Activated CD4-positive, alpha-beta T cell treated with anti-CD3 and anti-CD28 coated beads, Interleukin-2, amount 10 ng/mL, durations not matched to agents 24 days and 14 days (primary cell): ENCODE measurements at places on chromosomes 5 and 9. TPM values are rescaled to one million over a fixed set of nuclear protein-coding genes. Genes with fewer than 3 reads are reported as not detected.

FOXI1 gene
- 0.09 TPM in 1 of 2 replicates, not detected in the other for total RNA-seq

LCN15 gene
- total RNA-seq, result not detected in 2 replicates

SPATA31C1 gene
- not detected in 2 replicates for total RNA-seq

IL5 gene
- total RNA-seq, result 7.0 and 7.1 TPM in 2 replicates

LCN1 gene
- not detected in 2 replicates for total RNA-seq

INVS gene
- 14.9 and 16.9 TPM in 2 replicates for total RNA-seq

FGF1 gene
- total RNA-seq, result not detected in 2 replicates

SEMA5A gene
- not detected in 2 replicates for total RNA-seq

SMIM33 gene
- total RNA-seq, result 0.37 and 0.38 TPM in 2 replicates

PHF24 gene
- 0.14 and 0.57 TPM in 2 replicates for total RNA-seq

SARDH gene
- 0.54 and 0.68 TPM in 2 replicates for total RNA-seq

PCDHB4 gene
- total RNA-seq, result not detected in 2 replicates

PTCD2 gene
- total RNA-seq, result 13.6 and 15.1 TPM in 2 replicates

DNA sequence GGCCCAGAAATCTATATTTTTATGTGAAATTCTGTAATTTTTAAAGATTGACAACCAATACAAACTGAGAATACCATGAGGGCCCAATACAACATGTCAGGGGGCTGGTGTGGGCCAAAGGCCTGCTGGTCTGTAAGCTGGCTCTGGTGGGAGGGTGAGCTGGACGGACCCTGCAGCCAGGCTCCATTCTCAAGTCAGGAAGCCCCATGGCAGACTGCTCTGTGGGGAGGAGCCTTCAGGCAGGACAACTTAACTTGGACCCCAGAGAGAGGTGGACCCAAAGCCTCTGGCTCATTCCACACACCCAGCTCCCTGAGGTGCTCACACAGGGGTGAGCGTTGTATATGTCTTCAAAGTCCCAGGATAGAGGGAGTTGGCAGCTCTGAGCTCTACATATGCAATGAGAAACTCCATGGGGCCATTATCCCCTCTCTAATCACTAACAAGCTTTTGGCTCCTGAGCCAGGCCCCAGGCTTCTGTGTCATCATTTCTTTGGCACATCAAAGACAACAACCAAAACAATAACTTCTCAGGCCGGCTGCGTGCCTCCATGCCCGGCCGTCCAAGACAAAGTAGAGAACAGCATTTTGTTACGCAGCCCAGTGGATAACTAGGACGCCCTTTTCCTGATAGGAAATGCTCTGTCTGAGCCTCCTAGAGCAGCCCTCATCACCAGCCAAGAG lies 6.4 kb downstream of the SEPTIN8 start:
- H3K4me1 ChIP-seq, result peaks cover 12% of the 10 kb centered on the region
- DNase-seq, result no peak
- no peak overlapping the region for H3K4me3 ChIP-seq
- H3K36me3 ChIP-seq, result peaks cover 2% of the 10 kb centered on the region
- H3K27me3 ChIP-seq, result peaks cover 3% of the 10 kb centered on the region
- no peak overlapping the region for H3K27ac ChIP-seq

GRCh38 chr5:14581891-14582796 lies 552 bp downstream of the OTULINL start:
- H3K27me3 ChIP-seq, result peaks cover 16% of the 10 kb centered on the region
- peaks cover 33% of the 10 kb centered on the region for H3K4me1 ChIP-seq

- DNase-seq, result no peak
- H3K27me3 ChIP-seq, result peaks cover 3% of the 10 kb centered on the region
- H3K27ac ChIP-seq, result no peak overlapping the region
- H3K4me3 ChIP-seq, result no peak overlapping the region
These were observed 39.1 kb downstream of the SH3RF2 start for GRCh38 chr5:145975361-145976066.

- no peak for DNase-seq
- no peak overlapping the region for H3K4me3 ChIP-seq
- no peaks in the 10 kb centered on the region for H3K27me3 ChIP-seq
- H3K27ac ChIP-seq, result no peak overlapping the region
- H3K4me1 ChIP-seq, result peaks cover 28% of the 10 kb centered on the region
- peaks cover 65% of the 10 kb centered on the region for H3K36me3 ChIP-seq
These were observed 29.4 kb downstream of the HRH2 start for GRCh38 chr5:175687231-175687701.

GRCh38 chr5:124330595-124331220 lies 415.7 kb downstream of the ZNF608 start:
- H3K4me3 ChIP-seq, result no peak overlapping the region
- no peaks in the 10 kb centered on the region for H3K4me1 ChIP-seq
- no peaks in the 10 kb centered on the region for H3K27me3 ChIP-seq
- no peak overlapping the region for H3K27ac ChIP-seq

GRCh38 chr5:137438932-137439331 lies 60.2 kb downstream of the SPOCK1 start:
- no peaks in the 10 kb centered on the region for H3K36me3 ChIP-seq
- no peaks in the 10 kb centered on the region for H3K27me3 ChIP-seq
- H3K27ac ChIP-seq, result no peak overlapping the region
- H3K4me3 ChIP-seq, result no peak overlapping the region
- no peak for DNase-seq

- no peak overlapping the region for H3K4me3 ChIP-seq
- H3K4me1 ChIP-seq, result peaks cover 24% of the 10 kb centered on the region
- no peak for DNase-seq
- H3K27ac ChIP-seq, result no peak overlapping the region
These were observed 19.0 kb downstream of the PTCH1 start for GRCh38 chr9:95497772-95498171.

- H3K36me3 ChIP-seq, result no peaks in the 10 kb centered on the region
- DNase-seq, result no peak
- no peak overlapping the region for H3K27ac ChIP-seq
- no peaks in the 10 kb centered on the region for H3K27me3 ChIP-seq
- H3K4me3 ChIP-seq, result no peak overlapping the region
These were observed 62.7 kb upstream of the ASS1 start for GRCh38 chr9:130382096-130382495.

- H3K27ac ChIP-seq, result no peak overlapping the region
- peaks cover 1% of the 10 kb centered on the region for H3K4me1 ChIP-seq
- H3K4me3 ChIP-seq, result no peak overlapping the region
- H3K36me3 ChIP-seq, result peaks cover under 1% of the 10 kb centered on the region
These were observed 11.0 kb downstream of the NAIF1 start for GRCh38 chr9:128056086-128056485.

GRCh38 chr9:98943682-98944056 lies at the start of gene COL15A1:
Gene COL15A1 (plus strand): TSS chr9:98943907. CDS start chr9:98944062, 155 bp downstream.
- H3K4me3 ChIP-seq, result peak within 1 kb of the TSS; percentile 62
- peaks cover 75% of the 10 kb centered on the region for H3K27me3 ChIP-seq
- no peaks in the 10 kb centered on the region for H3K36me3 ChIP-seq
- DNase-seq, result no peak
- H3K27ac ChIP-seq, result no peak within 1 kb of the TSS

DNA sequence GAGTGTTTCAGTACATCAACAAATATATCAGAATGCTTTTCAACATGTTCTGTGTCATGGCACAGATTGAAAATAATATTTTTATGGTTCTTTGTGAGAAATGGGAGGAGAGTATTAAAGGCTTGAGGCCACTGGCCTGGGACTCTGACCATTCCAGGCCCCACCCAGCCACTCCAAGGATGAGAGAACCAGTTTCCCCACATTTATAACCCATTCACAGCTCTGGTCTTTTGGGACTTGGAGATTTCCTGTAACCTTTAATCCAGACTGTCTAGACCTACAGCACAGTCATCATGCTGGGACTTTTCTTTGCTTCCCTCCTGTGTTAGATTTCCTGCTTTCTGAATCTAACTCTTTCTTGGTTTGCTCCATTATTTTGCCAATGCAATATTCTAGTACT lies 389.6 kb downstream of the KIAA0825 start:
- no peaks in the 10 kb centered on the region for H3K4me1 ChIP-seq
- no peak overlapping the region for H3K4me3 ChIP-seq
- DNase-seq, result no peak
- no peaks in the 10 kb centered on the region for H3K36me3 ChIP-seq
- no peak overlapping the region for H3K27ac ChIP-seq
- no peaks in the 10 kb centered on the region for H3K27me3 ChIP-seq

DNA sequence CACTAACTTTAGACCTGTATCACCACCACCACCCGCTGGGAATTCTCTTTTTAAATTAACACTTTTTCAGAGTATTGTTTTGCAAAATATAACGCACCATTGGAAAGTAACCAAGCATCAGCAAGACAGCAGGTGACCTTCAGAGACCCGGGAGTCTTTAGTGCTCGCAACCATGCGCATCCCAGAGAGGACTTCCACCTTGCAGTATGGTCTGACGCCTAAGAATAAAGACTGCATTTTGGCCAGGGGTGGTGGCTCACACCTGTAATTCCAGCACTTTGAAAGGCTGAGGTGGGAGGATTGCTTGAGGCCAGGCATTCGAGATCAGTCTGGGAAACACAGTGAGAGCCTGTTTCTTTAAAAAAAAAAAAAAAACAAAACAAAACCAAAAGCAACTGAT lies 113.8 kb downstream of the MED27 start:
- H3K4me1 ChIP-seq, result peaks cover 1% of the 10 kb centered on the region
- H3K36me3 ChIP-seq, result peaks cover 4% of the 10 kb centered on the region
- no peak for DNase-seq
- H3K4me3 ChIP-seq, result no peak overlapping the region
- no peak overlapping the region for H3K27ac ChIP-seq

- no peaks in the 10 kb centered on the region for H3K27me3 ChIP-seq
- DNase-seq, result no peak
- no peaks in the 10 kb centered on the region for H3K36me3 ChIP-seq
These were observed 284.1 kb downstream of the CTNND2 start for GRCh38 chr5:11620172-11620571.

DNA sequence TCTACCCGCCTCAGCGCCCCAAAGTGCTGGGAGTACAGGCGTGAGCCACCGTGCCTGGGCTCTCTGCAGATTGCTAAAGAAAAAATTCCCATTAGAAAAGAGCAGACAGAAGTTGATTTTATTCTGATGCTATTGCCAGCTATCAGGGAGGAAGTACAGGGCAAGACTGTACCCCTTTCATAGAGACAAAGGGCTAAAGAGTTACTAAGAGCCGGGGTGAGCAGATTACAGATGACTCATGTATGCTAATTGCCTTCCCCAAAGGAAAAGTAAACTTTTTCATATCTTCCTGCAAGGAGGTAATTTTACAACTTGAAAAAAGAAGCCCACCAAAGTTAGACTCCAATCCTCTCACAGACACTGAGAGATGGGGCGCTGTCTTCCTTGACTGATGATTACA lies 42.3 kb upstream of the MCTP1 start:
- H3K4me3 ChIP-seq, result no peak overlapping the region
- H3K27ac ChIP-seq, result no peak overlapping the region
- DNase-seq, result no peak

DNA sequence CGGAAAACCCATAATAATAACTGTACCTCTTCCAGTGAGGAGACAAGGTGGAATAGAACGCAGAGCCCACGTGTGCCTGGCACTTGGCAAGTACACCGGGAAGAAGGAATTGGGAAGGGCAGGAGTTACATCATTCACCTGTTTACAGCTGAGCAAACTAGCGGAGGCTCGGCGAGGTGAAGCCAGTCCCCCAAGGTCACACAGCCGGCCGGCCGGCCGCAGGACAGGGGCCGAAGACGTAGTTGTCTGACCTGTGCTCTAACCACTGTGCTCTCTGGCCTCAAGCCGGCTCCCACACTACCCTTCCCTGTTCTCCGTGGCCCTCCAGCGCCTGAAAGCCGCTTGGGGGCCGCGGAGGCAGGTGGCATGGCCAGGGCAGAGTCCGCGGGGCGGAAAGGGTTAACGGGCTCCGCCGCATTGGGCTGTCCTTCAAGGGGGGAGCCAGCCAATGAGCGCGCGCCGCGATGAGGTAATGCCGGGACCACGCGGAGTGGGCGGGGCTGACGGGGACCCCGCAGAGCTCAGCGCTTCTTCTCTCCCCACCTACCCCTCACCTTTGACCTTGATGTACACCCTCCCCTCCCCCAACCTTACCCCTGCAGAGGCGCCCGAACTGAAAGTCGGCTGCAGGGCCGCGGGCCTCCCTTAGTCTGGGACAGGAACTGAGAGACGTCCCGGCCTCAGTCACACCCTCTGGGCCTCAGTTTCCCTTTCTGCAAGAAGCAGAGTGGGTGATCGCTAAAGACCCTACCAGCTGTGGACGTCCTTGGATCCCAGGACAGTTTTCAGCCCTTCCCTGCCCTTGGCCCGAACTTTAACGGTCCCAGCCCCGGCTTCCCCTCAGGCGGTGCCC lies 125.1 kb downstream of the C9orf50 start:
- no peaks in the 10 kb centered on the region for H3K27me3 ChIP-seq
- peak; percentile 95 for DNase-seq
- peaks cover 43% of the 10 kb centered on the region for H3K36me3 ChIP-seq
- H3K4me1 ChIP-seq, result peaks cover 41% of the 10 kb centered on the region
- peak overlapping the region; percentile 82 for H3K4me3 ChIP-seq

GRCh38 chr5:39941416-39941815 lies 516.6 kb upstream of the DAB2 start:
- no peak overlapping the region for H3K4me3 ChIP-seq
- DNase-seq, result no peak
- no peaks in the 10 kb centered on the region for H3K36me3 ChIP-seq
- no peak overlapping the region for H3K27ac ChIP-seq
- no peaks in the 10 kb centered on the region for H3K4me1 ChIP-seq

GRCh38 chr5:135832941-135833920 lies 1.2 kb upstream of the SLC25A48 start:
- no peak overlapping the region for H3K4me3 ChIP-seq
- H3K4me1 ChIP-seq, result peaks cover 7% of the 10 kb centered on the region
- no peaks in the 10 kb centered on the region for H3K36me3 ChIP-seq
- DNase-seq, result no peak
- H3K27me3 ChIP-seq, result peaks cover 27% of the 10 kb centered on the region

DNA sequence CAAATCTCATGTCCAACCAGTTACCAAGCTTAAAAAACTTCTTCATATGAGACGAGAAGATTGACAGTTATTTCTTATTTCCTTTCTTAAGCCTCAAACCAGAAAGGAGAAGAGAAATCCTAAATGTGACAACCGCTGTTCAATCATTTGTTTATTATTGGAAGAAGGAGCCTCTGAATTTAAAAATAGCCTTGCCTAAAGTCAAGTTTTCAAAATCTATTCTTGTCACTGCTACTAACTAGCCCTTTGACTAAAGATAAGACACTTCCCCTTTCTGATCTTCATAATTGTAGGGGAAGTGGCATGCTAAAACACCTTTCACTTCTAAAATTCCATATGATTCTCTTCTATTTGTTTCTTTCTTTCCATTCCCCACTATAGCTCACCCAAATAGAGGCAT lies 106.2 kb upstream of the EMB start:
- no peak overlapping the region for H3K27ac ChIP-seq
- H3K27me3 ChIP-seq, result peaks cover 1% of the 10 kb centered on the region
- H3K4me3 ChIP-seq, result no peak overlapping the region
